Right ventricle myocardium inferior (tissue), 1 donor: ENCODE measurements at places on chromosomes 1 and 21. TPM values are rescaled to one million over a fixed set of nuclear protein-coding genes. Genes with fewer than 3 reads are reported as not detected.

Gene ATP6V1G3
- total RNA-seq, result not detected

Gene CD164L2
- total RNA-seq, result not detected

- DNase-seq, result no peak
Measured at GRCh38 chr1:175088525-175088951, 20.9 kb downstream of the TNN start.

DNA sequence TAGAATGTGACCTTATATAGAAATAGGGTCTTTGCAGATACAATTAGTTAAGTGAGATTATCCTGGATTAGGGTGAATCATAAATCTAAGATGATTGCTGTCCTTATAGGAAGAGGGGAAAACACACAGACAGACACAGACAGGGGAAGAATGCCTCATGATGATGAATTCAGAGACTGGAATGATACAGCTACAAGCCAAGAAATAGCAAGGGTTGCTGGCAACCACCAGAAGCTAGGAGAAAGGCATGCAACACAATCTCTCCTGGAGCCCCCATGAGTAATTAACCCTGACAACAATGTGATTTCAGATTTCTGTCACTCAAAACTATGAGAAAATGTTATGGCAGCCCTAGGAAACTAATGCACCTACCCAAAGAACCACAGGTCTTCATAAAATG, 19.1 kb upstream of the PPIH start:
- DNase-seq, result no peak

DNA sequence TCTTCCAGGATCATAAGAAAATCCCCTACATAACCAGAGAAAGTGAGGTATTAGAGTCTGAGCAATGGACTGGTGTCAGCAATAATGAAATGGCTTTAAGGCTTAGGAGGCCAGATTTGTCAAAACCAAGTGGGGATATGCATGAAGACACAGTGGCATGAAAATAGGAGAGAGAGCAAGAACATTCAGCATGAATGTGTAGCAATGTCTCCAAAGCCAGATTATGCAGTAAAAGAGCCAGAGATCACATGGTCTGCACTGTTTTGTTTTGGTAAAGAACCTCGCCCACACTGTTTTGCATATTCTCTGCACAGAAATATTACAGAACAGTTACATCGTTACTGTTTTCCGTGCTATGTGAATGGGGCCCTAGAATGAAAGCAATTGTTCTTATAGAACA, 589.4 kb downstream of the PLPP3 start:
- DNase-seq, result no peak

GRCh38 chr1:19390166-19390850, 78.2 kb downstream of the SLC66A1 start:
- DNase-seq, result no peak

GRCh38 chr1:232328486-232329102, 301.3 kb downstream of the SIPA1L2 start:
- DNase-seq, result no peak
